Spinal cord (tissue), 10 donors: ENCODE measurements at places on chromosomes 7 and 10. TPM values are rescaled to one million over a fixed set of nuclear protein-coding genes. Genes with fewer than 3 reads are reported as not detected.

DNA sequence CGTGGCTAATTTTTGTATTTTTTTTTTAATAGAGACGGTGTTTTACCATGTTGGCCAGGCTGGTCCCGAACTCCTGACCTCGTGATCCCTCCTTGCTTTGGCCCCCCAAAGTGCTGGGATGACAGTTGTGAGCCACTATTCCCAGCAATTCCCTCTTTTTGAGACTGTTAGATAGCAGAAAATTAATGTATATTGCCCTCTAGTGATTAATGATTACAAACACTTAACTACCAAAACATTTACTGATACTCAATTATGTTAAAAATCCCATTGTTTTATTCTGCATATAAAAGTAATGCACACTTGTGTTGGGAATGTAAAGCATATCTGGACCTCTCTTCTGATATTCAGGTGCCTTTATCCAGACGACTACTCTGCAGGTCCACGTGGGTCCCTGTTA lies 41.2 kb upstream of the COBL start:
- no peak for DNase-seq
- H3K36me3 ChIP-seq: no peaks in the 10 kb centered on the region
- no peak overlapping the region for H3K4me3 ChIP-seq
- H3K27ac ChIP-seq: no peak overlapping the region

DNA sequence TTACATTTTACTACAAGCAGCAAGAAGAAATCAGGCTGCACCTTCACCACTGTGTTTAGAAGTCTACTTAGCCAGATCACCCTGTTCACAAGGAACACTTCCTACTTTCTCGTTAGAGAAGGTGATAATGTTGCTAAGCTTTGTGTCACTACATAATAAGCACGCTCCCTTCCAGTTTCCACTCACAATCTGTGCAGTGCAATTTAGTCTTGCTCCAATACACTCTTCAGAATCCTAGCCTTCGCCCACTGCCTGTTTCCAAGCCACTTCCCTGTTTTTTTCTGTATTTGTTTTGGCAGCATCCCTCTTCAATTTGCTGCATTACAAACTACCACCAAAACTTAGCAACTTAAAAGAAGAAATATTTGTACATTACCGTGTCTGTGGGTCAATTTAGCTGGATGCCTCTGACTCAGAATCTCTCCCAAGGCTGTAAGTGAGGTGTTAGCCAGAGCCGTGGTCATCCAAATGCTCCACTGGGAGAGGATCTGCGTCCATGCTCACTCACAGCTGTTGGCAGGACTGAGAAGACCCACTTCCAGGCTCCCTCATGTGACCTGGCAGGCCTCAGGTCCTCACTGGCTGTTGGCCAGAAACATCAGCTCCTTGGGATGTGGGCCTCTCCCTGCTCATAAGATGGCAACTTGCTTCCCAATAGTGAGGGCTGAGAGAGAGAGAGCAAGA lies 110.4 kb downstream of the PON1 start:
- H3K27me3 ChIP-seq: no peaks in the 10 kb centered on the region
- no peak overlapping the region for H3K4me3 ChIP-seq
- H3K27ac ChIP-seq: peak overlapping the region; percentile 6
- no peak for DNase-seq
- no peaks in the 10 kb centered on the region for H3K4me1 ChIP-seq
- no peaks in the 10 kb centered on the region for H3K36me3 ChIP-seq

GRCh38 chr10:121187391-121187790 lies 336.2 kb downstream of the WDR11 start:
- no peak overlapping the region for H3K27ac ChIP-seq
- H3K27me3 ChIP-seq: no peaks in the 10 kb centered on the region
- H3K4me1 ChIP-seq: no peaks in the 10 kb centered on the region

DNA sequence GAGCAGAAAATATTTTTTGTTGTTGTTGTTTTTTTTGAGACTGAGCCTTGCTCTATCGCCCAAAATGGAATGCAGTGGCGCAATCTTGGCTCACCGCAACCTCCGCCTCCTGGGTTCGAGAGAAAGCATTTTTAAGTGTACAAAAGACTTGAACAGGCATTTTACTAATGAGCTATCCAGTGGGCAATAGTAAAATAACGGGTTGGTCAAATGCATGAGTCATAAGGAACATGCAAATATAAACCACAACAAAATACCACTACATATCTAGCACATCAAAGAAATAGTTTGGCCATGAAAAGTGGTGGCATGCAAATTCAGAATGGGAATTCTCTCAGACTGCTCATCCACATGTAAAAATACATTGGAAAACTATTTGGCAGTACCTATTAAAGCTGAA lies 71.7 kb upstream of the TMEM106B start:
- H3K4me1 ChIP-seq: no peaks in the 10 kb centered on the region
- no peak overlapping the region for H3K27ac ChIP-seq
- H3K36me3 ChIP-seq: no peaks in the 10 kb centered on the region
- H3K27me3 ChIP-seq: no peaks in the 10 kb centered on the region
- no peak overlapping the region for H3K4me3 ChIP-seq
- DNase-seq: no peak

GRCh38 chr10:110755781-110756180 lies 111.6 kb downstream of the RBM20 start:
- no peaks in the 10 kb centered on the region for H3K27me3 ChIP-seq
- H3K27ac ChIP-seq: no peak overlapping the region
- DNase-seq: no peak
- H3K4me3 ChIP-seq: no peak overlapping the region

DNA sequence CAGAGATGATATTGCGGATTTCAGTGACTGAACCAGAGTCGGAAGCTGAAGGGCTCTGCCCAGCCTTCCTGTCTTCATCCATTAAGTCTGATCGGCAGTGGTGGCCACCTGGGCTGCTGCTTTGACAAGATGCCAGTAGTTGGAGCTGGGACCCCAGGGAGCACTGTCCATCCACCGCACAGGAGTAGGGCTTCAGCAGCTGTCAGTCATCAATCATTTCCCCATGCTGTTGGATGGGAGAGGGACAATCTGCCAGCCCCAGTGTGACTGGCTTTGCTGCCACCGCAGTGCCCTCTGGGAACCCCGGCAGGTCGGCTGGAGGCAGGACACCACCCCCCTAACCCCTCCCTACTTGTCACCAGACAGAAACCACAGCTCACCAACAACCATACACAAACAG lies 23.0 kb upstream of the GPR146 start:
- DNase-seq: no peak
- H3K27ac ChIP-seq: no peak overlapping the region
- no peaks in the 10 kb centered on the region for H3K27me3 ChIP-seq
- peaks cover 98% of the 10 kb centered on the region for H3K36me3 ChIP-seq
- H3K4me3 ChIP-seq: no peak overlapping the region

DNA sequence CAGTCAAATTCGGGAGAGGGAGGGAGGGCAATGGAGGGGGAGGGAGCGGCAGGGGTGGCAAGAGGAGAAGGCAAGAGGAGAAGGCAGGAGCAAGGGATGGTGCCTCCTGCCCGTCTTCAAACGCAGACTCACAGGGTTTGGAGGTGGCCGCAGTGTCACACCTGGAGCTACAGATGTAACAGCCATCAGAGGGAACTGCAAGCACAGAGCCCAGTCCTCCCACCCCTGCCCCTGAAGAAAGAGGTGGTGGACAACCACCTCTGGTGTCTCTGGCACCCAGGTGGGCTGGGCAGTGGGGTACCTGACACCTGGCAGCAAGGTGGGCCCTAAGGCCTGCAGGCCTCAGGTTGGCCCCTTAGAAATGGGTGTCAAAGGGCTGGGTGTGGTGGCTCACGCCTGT lies 67.0 kb upstream of the SDK1 start:
- H3K27me3 ChIP-seq: no peaks in the 10 kb centered on the region
- no peak for DNase-seq
- H3K4me3 ChIP-seq: no peak overlapping the region
- no peak overlapping the region for H3K27ac ChIP-seq
- H3K36me3 ChIP-seq: no peaks in the 10 kb centered on the region

- H3K4me3 ChIP-seq: no peak overlapping the region
- H3K36me3 ChIP-seq: no peaks in the 10 kb centered on the region
- no peak overlapping the region for H3K27ac ChIP-seq
- H3K4me1 ChIP-seq: no peaks in the 10 kb centered on the region
- DNase-seq: no peak
- H3K27me3 ChIP-seq: no peaks in the 10 kb centered on the region
Observed at GRCh38 chr10:26365681-26366358, 72.3 kb upstream of the APBB1IP start.

GRCh38 chr10:69665474-69666320 lies 35.6 kb downstream of the FAM241B start:
- no peak overlapping the region for H3K4me3 ChIP-seq
- no peak overlapping the region for H3K27ac ChIP-seq
- H3K36me3 ChIP-seq: no peaks in the 10 kb centered on the region
- no peaks in the 10 kb centered on the region for H3K27me3 ChIP-seq
- DNase-seq: no peak
- H3K4me1 ChIP-seq: no peaks in the 10 kb centered on the region

DNA sequence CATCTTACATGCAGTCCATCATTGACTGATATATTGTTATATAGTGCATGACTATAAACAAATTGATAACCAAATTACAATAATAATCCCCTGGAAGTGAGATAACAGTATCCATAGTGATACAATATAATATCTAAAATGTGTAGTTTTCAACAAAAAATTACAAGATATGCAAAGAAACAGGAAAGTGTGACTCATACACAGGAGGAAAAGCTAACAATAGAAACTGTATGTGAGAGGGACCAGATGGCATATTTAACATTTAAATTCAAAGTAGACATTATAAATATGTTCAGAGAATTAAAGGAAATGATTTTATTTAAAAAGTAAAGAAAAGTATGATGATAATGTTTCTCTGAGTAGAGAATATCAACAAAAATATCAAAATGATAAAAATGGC lies 8.0 kb downstream of the OR9A2 start:
- no peak overlapping the region for H3K4me3 ChIP-seq
- no peak overlapping the region for H3K27ac ChIP-seq
- H3K4me1 ChIP-seq: no peaks in the 10 kb centered on the region

GRCh38 chr7:28026237-28026636 lies 154.4 kb downstream of the JAZF1 start:
- H3K36me3 ChIP-seq: no peaks in the 10 kb centered on the region
- no peak for DNase-seq
- peaks cover 17% of the 10 kb centered on the region for H3K4me1 ChIP-seq
- no peak overlapping the region for H3K27ac ChIP-seq
- no peak overlapping the region for H3K4me3 ChIP-seq

DNA sequence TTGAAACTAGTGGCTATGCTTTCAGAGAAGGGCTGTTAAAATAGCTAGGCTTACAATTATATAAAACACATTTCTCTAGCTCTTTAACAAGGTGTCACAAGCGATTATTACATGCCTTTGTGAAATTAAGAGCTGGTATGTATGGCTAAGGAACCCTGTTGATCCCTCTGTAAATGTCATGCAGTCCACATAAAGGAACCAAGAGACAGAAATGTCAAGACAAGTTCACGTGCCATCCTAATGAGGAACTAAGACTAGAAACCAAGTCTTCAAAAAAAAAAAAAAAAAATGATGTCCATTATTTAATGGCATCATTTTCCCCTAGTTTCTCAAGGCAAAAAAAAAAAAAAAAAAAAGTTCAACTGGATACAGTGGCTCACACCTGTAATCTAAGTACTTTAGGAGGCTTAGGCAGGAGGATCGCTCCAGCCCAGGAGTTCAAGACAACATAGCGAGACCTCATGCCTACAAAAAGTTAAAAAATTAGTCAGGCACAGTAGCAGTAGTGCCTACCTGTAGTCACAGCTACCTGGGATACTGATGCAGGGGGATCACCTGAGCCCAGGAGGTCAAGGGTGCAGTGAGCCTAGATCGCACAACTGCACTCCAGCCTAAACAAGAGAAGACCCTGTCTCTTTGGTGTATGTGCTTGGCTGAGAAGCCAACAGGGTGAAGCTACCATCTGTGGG lies 63.4 kb downstream of the SRPK2 start:
- H3K27ac ChIP-seq: no peak overlapping the region
- no peaks in the 10 kb centered on the region for H3K27me3 ChIP-seq
- H3K4me3 ChIP-seq: no peak overlapping the region

DNA sequence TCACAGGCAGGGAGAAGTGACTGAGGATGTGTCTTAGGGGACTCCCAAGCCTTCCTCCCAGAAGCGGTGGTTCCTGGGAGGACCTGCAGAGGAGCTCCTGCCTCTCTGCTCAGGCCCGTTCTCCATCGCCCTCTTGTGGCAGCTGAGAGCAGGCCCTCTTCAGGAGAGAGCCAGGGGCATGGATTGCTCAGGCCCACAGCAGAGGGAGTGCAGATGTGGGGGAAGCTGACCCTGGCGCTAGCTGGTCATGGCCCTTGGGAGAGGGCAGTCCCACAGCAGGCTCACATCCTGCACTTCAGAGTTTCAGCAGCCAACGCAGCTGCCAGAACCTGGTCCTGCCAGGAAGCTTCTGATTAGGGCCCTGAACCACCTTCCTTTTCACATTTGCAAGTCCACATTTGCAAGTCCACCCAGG lies 94.8 kb upstream of the TARP start:
- peaks cover 3% of the 10 kb centered on the region for H3K4me1 ChIP-seq
- no peak overlapping the region for H3K4me3 ChIP-seq
- H3K36me3 ChIP-seq: no peaks in the 10 kb centered on the region
- H3K27me3 ChIP-seq: no peaks in the 10 kb centered on the region
- DNase-seq: no peak
- H3K27ac ChIP-seq: no peak overlapping the region

GRCh38 chr10:118775478-118775877 lies 20.7 kb upstream of the CACUL1 start:
- H3K27ac ChIP-seq: no peak overlapping the region
- no peak for DNase-seq
- H3K36me3 ChIP-seq: no peaks in the 10 kb centered on the region

GRCh38 chr7:34807548-34808340 lies 149.7 kb downstream of the NPSR1 start:
- H3K4me1 ChIP-seq: no peaks in the 10 kb centered on the region
- no peak overlapping the region for H3K27ac ChIP-seq
- no peaks in the 10 kb centered on the region for H3K27me3 ChIP-seq
- no peak for DNase-seq
- H3K36me3 ChIP-seq: no peaks in the 10 kb centered on the region

DNA sequence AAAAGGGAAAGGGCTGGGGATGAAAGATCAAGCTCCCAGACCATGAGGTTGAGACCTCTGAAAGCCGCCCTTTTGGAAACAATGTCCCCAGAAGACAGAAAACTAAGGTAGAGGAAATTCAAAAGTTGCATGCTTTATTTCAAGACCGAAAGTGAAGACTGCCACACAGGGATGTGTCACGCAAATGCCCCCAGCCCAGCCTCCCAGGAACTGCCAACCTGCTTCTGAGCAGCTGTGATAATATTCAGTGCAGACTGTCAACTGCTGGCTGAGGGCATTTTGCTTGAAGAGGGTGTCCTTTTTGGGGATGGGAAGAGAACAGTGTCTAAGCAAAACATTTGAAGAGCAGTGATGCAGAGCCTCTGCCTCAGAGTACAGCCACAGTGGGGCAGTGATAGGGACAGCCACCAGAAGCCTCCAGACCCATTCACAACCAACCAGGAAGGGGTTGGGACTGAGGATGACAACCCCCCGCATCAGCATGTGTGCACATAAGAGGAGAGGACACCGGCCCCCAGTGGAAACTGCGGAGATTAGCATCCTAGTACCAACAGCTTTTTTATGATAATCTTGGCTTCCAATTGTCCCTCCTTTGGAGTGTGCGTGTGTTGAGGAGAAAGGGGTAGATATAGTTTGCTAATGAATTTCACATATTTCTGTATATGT lies 34.7 kb upstream of the NFE2L3 start:
- H3K4me3 ChIP-seq: no peak overlapping the region
- H3K36me3 ChIP-seq: no peaks in the 10 kb centered on the region
- DNase-seq: no peak
- no peak overlapping the region for H3K27ac ChIP-seq
- H3K4me1 ChIP-seq: no peaks in the 10 kb centered on the region
- no peaks in the 10 kb centered on the region for H3K27me3 ChIP-seq

The ITIH5 gene
- 59.6 TPM for total RNA-seq

The LGI1 gene
- total RNA-seq: 32.4 TPM

The OR6B1 gene
- total RNA-seq: not detected

The SPDYE8 gene
- total RNA-seq: 0.06 TPM

The PIK3AP1 gene
- total RNA-seq: 8.7 TPM

The PLEKHS1 gene
- 0.11 TPM for total RNA-seq

The TPK1 gene
- 11.3 TPM for total RNA-seq

The MGAM2 gene
- total RNA-seq: 0.10 TPM
